ENCODE measurements at places on chromosomes 5 and 9.

DNA sequence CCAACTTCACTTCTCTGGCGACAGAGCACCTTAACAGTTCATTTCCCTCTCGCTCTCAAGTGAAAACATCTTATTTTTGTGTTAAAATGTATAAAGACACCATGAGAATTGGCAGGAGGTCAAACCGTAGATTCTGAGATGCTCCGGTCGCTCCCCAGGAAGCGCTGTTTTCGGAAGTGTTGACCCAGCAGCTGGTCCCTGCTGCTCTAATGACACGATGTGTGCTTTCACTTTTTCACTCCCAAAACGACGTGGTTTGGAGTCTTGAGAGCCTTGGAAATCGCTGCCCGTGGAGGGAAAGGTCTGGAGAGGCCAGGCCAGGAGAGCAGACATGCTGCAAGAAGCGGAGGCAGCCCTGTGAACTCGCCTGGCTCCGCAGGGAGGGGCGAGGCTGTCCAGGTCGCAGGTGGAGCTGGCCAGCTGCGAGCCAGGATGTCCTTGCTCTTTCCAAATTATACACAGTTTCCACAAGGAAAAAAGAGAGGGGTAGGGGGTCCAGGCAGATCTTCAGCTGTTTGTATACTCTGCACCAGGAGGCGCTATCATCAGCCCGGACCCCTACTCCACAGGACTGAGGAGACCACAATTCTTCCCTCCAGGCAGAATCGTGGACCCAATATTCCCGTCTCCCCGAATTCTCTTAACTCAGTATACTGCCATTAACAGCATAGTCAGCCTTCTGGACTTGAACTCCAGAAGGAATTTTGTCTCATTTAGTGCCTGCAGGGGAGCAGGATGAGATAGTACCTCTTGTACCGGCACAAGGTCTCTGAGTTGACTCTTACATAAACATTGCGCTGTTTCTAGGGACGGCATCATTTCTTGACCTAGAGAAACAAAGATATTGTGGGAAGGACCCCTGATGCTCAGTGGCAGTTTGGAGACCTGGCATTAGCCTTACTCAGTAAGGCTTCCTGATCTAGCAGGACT is 248.6 kb upstream of the ANKRD55 start:
- DNase-seq = no peak

GRCh38 chr5:39977066-39977655 is 552.4 kb upstream of the DAB2 start:
- DNase-seq = no peak

- DNase-seq = no peak
Observed at GRCh38 chr9:104247899-104248460, 153.9 kb downstream of the SMC2 start.

- no peak for DNase-seq
Observed at GRCh38 chr5:20113931-20114330, 125.9 kb upstream of the CDH18 start.

- DNase-seq = no peak
Observed at GRCh38 chr5:91229031-91229727, 153.9 kb downstream of the ARRDC3 start.

DNA sequence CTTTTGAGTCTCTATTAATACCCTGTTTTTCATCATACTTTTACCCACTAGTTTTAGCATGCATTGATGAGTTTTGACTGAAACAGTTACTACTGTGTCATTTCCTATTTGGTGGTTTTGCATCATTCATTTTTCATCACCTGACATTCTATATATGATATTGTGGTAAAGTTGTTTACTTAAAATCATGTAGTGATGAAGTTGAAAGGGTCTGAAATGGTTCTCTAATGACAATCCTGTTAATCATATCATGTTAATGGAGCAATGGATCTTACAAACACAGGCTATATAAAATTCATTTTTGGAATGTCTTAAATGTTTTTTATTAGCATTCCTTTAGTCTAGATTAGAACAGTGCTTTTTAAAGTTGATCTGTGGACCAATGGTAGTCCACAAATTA is 84.1 kb downstream of the ERBIN start:
- no peak for DNase-seq

- DNase-seq = no peak
Observed at GRCh38 chr9:125990186-125990792, 243.1 kb downstream of the PBX3 start.

- DNase-seq = no peak
Observed at GRCh38 chr5:154302161-154302560, 111.6 kb downstream of the GALNT10 start.

DNA sequence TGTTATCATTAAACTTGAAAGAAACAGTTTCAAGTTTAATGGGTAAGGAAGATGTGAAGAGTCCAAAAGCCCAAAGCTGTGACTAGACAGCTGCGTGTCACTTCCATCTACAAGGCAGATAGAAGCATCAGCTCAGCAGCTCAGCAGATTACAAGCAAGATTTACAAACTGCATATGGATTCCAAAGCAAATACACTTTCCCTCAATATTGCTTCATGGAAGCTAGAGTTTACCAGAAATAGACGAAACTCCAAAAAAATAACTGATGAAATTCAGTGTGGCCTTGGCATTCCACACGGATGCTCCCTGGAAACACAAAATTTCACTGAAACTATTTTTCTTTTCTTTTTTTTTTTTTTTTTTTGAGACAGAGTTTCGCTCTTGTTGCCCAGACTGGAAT is 17.9 kb downstream of the MYO10 start:
- DNase-seq = no peak

DNA sequence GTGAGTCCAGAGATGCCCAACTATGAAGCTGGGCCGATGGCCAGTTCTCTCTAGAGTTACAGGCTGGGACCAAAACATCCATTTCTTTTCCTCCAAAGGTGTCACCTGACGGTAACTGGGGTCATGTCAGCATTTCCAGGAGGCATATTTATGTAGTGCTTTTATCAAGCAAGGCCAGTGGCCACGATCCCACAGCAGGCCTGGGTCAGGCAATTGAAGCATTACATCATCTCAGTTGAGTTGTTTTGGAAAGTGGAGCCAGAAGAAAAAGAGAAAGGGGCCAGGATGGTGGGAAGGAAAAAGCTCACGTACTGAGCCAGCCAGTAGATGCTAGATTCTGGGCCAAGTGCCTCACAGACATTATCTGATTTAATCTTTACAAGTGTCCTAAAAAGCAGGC is 73.9 kb upstream of the BRINP1 start:
- DNase-seq = no peak

- peak; percentile 84 for DNase-seq
Observed at GRCh38 chr9:130243015-130243881, 22.3 kb upstream of the HMCN2 start.

Data from type B pancreatic cell (in vitro differentiated cells).